Effector CD4-positive, alpha-beta T cell (primary cell): ENCODE measurements at places on chromosomes 11 and 22.

- DNase-seq, result no peak
These were observed 95.9 kb downstream of the CADM1 start for GRCh38 chr11:115408036-115408921.

GRCh38 chr11:96215110-96215782 is 127.7 kb downstream of the MAML2 start:
- DNase-seq, result no peak

DNA sequence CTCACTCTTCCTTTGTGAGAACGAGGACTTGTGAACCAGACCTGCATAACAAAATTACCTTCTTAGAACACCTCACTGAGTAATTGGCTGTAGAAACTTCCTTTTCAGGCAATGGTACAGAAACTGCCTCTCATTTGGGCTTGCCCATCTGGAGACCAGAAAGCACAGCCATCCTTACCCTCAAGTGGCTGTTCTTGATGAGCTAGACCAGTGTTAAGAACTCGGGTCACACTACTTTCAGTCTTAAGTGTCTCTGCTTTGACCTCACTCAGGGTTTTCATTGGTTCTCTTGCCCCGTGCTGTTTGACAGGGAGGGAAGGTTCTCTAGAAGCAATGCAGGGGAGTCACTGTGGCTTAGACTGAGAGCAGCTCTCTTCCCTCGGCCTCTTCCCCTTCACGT is 29.3 kb downstream of the NAT10 start:
- no peak for DNase-seq

- DNase-seq, result no peak
These were observed 224.7 kb upstream of the BLID start for GRCh38 chr11:122340607-122341290.

- no peak for DNase-seq
These were observed 1.1 kb upstream of the PYGM start for GRCh38 chr11:64760759-64761420.
